HAP-1 (cell line): ENCODE measurements at places on chromosomes 16 and 17.

DNA sequence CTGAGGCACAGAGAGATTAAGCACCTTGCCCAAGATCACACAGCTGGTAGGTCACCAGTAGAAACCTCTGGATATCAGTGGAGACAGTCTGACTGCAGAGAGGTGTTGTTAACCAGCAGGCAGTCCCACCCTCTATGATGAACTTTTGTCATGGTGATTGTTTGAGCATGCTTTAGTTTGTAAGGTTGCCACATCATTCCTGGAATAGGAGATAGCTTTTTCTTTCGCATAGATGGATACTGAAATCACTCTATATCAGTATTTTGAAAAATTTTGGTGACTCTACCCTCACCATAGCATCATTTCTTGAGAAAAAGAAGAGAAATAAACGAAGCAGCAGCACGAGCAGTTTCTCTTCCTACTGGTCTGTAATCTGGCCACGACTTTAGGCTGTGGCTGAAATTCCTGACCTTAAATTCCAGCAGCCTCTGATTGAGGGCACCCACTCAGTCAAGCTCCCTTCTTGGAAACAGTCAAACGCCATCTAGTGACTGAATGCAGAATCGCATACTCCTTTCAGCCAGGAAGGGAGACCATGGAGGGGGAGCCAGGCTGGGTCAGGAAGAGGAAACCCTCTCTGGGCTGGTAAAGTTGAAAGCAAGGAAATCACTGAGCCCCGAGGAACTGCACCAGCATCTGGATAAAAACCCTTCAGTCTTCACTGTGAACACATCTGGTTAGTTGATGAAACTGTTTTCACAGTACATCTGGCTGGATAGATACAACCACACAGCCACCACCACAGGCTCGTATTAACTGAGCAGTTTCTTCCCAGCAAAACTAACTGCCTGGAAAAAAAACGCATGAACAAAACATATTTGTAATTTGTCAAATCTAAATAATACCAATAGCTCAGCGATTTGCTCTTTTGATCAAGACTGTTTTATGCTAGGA is 108.5 kb upstream of the XYLT1 start:
- DNase-seq, result no peak

DNA sequence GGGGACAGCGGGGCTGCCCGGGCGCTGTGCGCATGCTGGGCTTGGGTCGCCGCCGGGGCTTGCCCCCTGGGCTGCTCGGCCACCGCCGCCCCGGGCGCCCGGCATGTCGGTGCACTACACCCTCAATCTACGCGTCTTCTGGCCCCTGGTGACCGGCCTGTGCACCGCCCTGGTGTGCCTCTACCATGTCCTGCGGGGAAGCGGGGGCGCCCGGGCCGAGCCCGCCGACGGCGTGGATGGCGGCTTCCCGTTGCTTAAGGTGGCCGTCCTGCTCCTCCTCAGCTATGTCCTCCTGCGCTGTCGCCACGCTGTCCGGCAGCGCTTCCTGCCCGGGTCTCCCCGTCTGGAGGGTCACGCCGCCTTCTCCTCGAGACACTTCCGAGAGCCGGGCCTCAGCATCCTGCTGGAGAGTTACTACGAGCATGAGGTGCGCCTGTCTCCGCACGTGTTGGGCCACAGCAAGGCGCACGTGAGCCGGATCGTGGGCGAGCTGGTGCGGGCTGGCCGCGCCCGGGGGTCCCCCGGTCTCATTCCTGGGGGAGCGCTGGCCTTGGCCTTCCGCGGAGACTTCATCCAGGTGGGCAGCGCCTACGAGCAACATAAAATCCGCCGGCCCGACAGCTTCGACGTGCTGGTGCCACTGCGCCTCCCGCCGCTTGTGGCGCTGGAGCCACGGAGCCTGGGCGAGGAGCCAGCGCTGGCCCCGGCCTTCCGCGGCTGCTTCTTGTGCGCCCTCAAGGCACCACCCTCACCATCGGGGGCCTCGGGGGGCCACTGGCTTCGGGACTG is 789 bp downstream of the ITPRIPL2 start:
- DNase-seq, result peak; percentile 56

DNA sequence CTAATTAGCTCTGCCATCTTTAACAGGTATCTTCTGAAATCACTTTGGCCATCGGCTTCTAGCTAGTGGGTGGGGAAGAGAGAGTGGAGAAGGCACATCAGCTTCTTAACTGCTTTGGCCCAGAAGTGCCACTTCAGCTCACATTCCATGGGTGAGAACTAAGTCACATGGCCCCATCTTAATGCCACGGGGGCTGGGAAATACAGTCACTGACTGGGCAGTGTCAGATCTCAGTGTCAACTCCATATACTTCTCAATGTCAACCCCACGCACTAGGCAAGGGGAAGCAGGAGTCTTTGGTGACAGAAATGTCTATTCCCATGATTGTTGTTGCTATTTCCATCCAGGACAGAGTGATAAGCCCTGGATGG is 29.4 kb downstream of the CCR7 start:
- DNase-seq, result no peak

- no peak for DNase-seq
Measured at GRCh38 chr16:89122322-89122851, 28.7 kb downstream of the ACSF3 start.

- no peak for DNase-seq
Measured at GRCh38 chr17:47687748-47688147, 6.2 kb upstream of the TBKBP1 start.

- no peak for DNase-seq
Measured at GRCh38 chr16:25063102-25063501, 47.9 kb upstream of the ARHGAP17 start.
